ENCODE measurements at places on chromosomes 12 and 14.

DNA sequence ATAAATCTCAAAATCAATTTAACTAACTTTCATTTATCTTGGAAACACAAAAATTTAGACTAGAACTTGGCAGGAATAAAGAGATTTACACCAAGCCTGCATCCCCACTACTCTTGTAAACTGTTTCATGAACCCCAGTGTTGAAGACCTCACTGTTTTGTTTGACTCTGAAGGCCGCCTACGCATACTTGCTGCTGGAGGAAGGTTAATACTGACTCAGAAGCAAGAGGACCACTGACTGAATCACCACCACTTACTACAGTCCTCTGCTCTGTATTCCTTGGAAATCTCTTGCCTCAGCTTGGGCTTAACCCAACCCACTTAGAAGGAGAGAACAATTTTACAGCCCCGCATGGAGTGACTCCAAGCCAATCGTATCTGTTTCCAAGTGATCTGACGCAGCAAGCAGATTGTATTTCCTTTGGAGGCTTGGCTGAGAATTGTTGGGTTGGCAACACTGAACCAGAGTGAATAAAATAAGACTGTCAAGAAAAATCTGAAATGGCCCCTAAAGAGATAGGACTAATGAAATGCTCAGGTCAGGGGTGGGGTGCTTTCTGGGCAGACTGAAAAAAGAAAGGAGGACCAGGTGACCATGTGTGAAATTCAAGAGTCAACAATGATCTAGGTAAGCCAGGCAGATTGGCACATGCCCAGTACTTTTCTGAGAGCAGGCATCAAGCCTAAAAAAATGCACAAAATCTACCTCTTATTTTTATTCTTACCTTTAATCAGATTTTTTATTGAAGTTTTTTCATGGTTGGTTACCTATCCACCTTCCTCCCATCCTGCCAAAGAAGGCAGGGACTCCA is 248.6 kb downstream of the ZFP36L1 start:
- no peak for DNase-seq

GRCh38 chr12:27953348-27953747 is 19.2 kb downstream of the PTHLH start:
- no peak for DNase-seq

- DNase-seq, result no peak
These were observed 1.8 kb downstream of the JAG2 start for GRCh38 chr14:105166571-105167302.

- DNase-seq, result no peak
These were observed 230.5 kb downstream of the EFCAB11 start for GRCh38 chr14:89723930-89724627.

- DNase-seq, result no peak
These were observed 432.6 kb downstream of the PCNX1 start for GRCh38 chr14:71339650-71340415.

DNA sequence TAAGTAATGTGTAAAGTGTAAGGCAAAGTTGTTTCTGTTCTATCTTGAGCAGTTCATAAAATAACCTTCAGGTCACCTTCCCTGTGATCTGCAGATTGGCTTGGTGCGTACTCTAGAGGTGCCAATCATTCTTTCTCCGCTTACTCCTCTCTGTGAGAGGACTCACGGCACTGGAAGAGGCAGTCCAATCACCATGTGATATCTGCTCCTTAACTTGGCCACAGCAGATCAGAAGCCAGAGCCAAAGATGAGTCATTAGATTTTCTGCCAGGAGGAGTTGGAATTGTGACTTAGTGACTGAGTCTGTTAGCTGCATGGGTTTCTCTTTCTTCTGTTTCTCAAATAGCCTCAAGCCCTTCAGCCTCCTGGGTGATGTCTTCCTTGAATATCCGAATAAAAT is 165.5 kb downstream of the SLC41A2 start:
- no peak for DNase-seq

GRCh38 chr14:96584199-96584906 is 82.2 kb downstream of the PAPOLA start:
- no peak for DNase-seq

- DNase-seq, result no peak
These were observed 33.5 kb downstream of the MED13L start for GRCh38 chr12:116244001-116244400.

Data from stimulated activated CD4-positive, alpha-beta T cell treated with anti-CD3 and anti-CD28 coated beads, Interleukin-2, amount 100 ng/mL, for 4 hours (primary cell).